Stimulated activated CD4-positive, alpha-beta T cell treated with anti-CD3 and anti-CD28 coated beads, Interleukin-15, amount 100 ng/mL, for 48 hours (primary cell): ENCODE measurements at places on chromosomes 6 and 20.

DNA sequence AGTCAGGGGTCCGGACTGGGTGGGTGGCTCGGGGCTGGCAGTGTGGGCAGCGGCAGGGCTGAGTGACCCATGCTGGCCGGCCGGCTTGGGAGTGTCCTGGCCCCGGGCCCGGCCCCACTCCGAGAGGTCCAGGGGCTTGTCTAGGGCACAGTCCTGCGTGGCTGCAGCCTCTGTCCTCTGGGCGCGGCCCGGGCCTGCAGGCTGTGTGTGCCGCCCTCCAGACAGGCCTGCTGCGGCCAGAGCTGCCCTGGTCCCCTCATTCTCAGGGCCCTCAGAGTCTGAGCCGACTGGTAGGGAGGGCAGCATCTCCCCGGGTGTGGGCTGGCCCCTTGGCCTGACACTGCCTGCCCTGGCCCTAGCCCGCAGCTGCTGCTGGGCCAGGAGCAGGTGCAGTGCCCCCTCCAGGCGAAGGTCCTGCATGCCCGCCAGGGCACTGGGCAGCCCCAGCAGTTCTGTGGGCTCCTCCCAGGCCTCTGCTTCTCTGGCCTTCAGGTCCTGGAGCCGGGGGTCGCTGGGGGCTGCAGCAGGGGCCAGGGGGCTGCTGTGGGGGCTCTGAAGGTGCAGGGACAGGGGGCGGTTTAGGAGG is 6.9 kb upstream of the CABLES2 start:
- no peak for DNase-seq

GRCh38 chr6:44076356-44077213 is 50.7 kb downstream of the MRPL14 start:
- DNase-seq: no peak

GRCh38 chr20:62899633-62900051 is 26.7 kb downstream of the DIDO1 start:
- DNase-seq: no peak

DNA sequence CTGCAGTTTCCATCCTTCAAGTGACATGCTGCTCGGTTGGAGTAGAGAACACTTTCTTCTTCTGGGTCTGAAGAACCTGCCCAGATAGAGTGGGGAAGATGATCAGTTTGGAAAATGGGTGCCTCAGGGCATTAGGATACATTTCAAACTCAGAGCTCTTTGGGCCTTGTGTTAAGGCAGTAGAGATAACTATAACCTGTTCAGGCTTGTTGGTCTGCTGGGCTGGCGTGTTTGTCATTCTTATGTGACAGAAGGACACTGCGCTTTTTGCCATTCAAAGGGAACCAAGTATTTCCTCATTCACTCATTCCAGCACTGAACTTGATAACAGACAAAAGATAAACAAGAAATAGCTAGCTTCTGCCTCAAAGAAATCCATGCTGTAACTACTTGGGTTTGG is 3.8 kb downstream of the TOMM34 start:
- no peak for DNase-seq

DNA sequence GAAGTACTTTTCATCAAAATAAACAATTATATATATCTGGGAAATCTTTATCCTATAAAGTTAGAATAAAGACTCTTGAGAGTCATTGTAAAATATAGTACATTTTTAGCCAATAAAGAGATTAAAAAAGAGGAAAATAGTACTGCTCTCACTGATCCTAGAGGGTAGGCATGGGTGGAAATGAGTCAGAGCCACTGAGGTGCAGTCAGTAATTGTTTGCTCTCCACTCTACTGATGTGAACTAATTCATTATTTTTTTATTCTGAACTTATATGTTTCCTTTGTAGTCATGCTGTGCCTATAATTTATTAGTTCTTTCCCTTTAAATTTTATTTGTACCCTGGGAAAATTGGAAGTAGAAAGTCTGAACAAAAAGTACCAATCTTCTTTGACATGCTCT is 1359.4 kb upstream of the GJE1 start:
- no peak for DNase-seq

- DNase-seq: no peak
Measured at GRCh38 chr6:46876126-46876525, 45.6 kb downstream of the ADGRF5 start.

DNA sequence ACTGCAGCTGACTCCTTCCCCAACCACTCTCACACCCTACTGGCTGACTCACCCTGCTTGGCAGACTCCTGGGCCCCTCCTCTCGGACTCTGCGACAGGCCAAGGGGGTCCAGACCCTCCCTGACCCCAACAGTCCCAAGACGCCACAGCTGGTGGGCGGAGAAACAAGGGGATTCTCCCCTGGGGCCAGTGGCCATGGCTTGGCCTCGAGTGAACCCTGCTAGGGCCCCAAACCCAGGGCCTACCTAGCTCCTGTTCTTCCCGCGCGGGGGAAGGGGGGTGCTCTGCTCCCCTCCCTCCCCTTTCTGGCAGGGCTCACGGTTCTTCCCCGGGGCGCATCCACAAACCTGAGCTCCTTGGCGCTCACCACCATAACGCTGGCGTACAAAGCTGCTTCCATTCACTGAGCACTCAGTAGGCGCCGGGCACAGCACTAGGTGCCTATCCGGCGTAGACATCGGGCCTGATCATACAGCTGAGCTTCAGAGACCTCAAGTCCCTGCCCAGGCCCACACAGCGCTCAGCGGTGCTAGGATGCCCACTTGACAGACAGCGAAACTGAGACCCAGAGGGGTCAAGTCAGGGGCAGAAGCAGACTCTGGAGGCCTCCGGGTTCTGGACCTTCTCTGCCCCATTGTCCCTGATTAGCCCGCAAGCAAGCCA is 597 bp downstream of the ADA start:
- no peak for DNase-seq

DNA sequence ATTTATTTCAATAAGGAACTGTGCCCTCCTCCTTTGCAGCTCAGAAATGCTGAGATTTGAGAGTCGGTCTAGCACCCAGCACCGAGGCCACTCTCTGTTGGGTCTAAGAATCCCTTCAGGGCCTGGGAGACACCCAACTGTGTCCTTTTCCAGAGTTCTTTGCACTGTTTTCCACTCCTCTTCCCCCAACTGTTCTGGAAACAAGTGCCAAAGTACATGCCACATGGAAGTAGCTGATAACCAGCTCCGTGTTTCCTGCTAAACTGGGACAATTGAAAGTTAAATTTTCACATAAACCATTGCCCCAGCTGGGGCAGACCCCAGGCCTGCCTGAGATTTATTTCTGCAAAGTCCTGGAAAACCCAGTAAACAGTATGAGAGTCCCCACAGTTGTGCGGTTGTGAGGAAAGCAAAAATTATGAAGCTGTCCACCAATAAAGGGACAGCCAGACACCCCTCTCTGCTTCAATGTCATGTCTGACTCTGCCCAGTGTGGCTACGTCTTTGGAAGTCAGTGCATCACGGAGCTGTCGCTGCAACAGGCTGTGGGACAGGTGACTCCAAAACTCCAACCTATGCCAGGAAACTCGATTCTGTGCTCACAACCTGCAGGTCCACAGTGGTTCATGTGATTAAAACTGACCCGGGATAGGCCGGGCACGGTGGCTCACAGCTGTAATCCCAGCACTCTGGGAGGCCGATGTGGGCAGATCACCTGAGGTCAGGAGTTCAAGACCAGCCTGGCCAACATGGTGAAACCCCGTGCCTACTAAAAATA is 178.0 kb upstream of the AFDN start:
- no peak for DNase-seq

DNA sequence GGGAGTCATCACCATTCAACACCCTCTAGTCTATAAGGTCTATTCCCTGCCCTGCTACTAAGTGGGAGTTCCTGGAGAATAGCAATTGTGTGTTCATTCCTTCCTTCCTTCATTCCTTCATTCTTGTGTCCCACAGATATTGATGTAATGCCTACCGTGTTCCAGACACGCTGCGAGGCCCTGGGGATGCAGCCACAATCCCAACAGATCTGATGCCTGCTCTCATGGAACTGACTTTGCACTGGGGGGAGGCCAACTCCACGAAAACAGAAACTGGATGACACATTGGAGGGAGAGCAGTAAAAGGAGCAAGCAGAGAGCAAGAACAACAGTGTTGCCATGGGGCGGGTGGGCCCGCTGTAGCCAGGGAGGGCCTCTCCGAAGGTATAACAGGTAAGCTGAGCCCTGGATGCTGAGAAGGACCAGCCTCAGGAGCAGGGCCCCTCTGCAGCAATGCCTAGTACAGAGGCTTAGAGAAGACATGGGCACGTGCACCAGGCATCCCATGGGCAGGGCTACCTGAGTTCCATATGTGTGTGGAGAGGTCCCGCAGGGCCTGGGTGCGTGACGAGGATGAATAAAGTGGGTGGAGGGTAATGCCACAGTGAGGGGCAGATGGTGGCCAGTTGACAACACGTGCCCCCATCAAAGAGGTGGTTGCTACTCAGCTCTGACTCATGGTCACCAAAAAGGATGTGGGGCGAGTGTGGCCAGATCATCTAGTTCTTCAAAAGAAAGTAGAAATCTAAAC is 173.9 kb downstream of the NFATC2 start:
- no peak for DNase-seq

DNA sequence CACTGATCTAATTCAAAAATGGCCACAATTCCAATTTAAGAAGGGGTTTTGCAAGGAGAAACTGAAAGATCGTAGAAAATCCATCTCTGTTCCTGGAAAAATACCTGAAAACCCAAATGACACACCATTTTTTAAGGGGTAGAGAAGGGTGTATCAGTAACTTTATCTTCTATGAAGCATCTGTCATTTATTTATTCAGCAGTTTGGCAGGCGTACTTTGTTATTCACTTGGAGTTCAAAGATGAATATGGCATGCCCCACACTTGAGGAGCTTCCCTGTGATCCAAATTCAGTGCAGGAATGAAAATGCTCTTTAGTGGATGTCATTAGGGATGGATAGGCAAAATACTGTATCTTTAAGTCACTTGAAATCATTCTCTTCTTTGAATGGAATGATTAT is 7.2 kb downstream of the HINT3 start:
- DNase-seq: no peak

GRCh38 chr20:46893877-46894578 is 615 bp upstream of the EYA2 start:
- DNase-seq: no peak

DNA sequence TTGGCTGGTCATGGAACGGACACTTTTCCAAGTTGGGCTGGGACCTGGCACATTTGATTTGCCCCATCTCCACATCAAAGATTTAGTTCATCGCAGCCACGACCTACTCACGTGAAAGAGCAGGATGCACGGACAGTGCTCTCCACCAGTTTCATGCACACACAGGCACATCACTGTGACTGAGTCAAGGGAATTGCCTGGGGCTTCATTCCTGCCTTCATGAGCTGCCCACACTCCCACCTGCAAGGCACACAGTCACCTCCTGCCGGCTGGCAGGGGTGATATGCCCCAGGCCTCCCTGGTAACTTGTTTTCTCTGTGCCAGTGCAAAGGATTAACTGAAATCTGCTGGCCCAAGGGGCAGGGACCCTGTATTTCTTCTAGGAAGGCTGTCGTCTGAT is 23.3 kb upstream of the CST1 start:
- no peak for DNase-seq
